Fibroblast of skin of left quadriceps (primary cell): ENCODE measurements at places on chromosomes 6 and 20.

DNA sequence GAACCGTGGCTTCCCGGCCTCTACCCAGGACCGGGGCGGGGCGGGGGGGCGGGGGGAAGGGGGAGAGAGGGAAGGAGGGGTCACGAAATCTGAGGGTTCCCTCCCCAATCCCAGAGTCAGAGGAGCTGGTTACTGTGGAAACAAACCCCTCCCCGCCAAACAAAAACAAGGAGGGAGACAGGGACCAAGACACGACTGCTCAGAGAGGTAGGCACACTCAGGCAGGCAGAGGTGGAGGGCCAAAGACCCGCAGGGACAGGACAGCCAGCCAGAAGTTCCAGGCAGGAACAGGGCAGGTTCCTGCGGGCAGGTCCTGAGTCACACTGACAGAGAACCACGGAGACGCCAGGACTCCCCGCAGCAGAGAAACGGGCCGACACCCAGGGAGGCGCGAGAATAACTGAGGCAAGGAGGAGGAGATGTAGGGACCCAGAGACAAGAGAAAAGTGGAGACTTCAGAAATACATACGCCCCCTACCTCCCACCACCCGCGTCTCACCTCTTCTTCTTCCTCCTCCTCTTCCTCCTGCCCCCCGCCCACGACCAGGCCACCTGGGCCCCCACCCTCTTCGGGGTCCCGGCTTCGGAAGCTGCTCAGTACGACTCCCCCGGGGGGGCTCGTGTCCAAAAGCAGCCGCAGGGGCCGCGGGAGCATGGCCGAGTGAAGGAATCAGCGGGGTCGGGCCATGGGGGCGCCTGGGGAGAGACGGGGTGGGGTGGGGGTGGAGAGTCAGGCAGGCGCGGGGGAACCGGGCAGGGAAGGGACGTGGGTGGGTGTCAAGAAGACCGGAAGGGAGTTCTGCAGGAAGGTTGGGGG lies 578 bp downstream of the RGL2 start:
- peak; percentile 40 for DNase-seq

GRCh38 chr6:5223309-5223708 lies 37.4 kb downstream of the LYRM4 start:
- no peak for DNase-seq

GRCh38 chr6:79570129-79571029 lies 33.1 kb upstream of the LCA5 start:
- no peak for DNase-seq

- no peak for DNase-seq
These were observed 122.4 kb upstream of the EXOC2 start for GRCh38 chr6:815348-815738.

DNA sequence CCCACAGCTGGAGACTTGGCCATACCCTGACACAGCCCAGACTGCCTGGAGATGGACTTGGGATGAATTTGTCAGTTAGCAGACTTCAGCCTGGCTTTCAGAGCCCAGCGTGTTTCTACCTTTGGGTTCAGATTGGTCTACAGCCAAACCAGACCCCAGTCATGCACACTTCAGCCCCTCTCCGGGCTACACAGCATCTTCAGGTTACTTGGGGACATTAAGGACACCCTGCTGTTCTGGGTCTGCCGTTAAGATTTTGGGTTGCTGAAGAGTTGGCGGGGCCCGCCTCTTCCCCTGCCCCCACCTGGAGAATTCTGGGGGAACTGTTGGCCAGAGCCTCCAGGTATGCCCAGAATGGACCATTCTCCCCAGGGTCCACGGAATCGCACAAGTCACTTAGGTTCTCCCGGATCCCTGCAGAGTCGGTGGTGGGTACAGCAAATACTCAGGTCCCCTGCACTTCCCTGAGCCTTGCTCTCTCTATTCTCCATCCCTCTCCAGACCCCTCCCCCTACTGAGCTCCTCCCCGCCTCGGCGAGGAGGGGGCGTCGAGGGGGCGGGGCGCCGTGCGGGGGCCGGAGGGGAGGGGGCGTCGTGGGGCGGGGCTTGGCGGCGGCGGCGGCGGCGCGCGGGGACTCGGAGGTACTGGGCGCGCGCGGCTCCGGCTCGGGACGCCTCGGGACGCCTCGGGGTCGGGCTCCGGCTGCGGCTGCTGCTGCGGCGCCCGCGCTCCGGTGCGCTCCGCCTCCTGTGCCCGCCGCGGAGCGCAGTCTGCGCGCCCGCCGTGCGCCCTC lies at the start of gene PTK7:
Gene PTK7, plus strand, starts transcription at position 645 of the 794 bp plus-strand sequence. CDS start 175 bp downstream, outside the sequence.
- DNase-seq, result no peak

- DNase-seq, result no peak
These were observed 17.7 kb downstream of the C20orf203 start for GRCh38 chr20:32655903-32656512.

GRCh38 chr20:43942667-43943285 lies 28.1 kb downstream of the TOX2 start:
- peak; percentile 44 for DNase-seq

- no peak for DNase-seq
These were observed at the start of gene SLCO4A1 for GRCh38 chr20:62642051-62642665. TSS of gene SLCO4A1 (plus strand) at chr20:62642503. CDS start at chr20:62656455, 13,952 bp downstream.

- no peak for DNase-seq
These were observed 15.4 kb upstream of the TNFAIP3 start for GRCh38 chr6:137851669-137852068.

DNA sequence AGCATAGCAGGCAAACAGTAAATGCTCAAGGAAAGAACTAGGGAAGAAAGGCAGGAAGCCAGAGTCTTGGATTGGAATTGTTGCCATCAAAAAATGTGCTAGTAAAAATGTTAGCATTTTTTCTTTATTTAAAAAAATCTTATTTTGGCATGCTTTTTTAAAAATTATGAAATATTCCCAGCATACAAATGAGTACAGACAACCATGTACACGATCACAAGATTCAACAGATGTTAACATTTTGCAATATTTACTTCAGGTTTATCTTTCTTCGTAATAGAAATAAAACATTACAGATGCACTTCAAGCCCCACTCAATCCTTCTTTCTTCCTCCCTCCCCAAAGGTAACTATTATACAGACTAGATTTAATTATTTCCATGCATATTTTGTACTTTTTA lies 27.4 kb upstream of the NOP56 start:
- DNase-seq, result no peak

- no peak for DNase-seq
These were observed 86.4 kb downstream of the ADGRG6 start for GRCh38 chr6:142387997-142388815.

GRCh38 chr6:37774028-37774680 lies 45.4 kb upstream of the ZFAND3 start:
- no peak for DNase-seq

DNA sequence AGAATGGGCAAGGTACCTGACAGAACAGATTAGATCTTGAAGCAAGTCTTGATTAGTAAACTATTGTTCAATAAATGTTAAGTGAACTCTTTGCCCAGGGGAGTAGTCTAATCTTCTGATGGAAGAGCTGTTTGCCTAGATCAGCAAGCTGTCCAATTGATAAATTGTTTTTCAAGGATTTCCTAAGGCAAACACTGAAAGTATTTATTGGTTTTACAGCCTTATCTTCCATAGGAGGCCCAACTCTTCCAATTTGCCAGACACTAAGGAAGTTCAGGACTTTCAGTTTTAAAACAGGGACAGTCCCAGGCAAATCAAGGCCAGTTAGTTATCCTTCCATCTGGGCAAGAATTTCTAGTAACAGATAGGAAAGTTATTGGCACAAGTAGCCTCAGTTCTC lies 1.8 kb upstream of the C6orf163 start:
- no peak for DNase-seq
